Activated naive CD4-positive, alpha-beta T cell treated with anti-CD3 and anti-CD28 coated beads for 36 hours (primary cell): ENCODE measurements at places on chromosomes 3 and 15. TPM values are rescaled to one million over a fixed set of nuclear protein-coding genes. Genes with fewer than 3 reads are reported as not detected.
A peak's percentile ranks its signal among the peaks of the same experiment; 100 is the strongest.

The ABHD10 gene
- 53.1 TPM for total RNA-seq

The PLS1 gene
- 5.4 TPM for total RNA-seq

The SAMMSON gene
- not detected for total RNA-seq

The ZNF385D gene
- total RNA-seq = not detected

The SEC62 gene
- 73.3 TPM for total RNA-seq

The TF gene
- total RNA-seq = 0.07 TPM

The ARHGEF26 gene
- 0.25 TPM for total RNA-seq

The TUSC7 gene
- not detected for total RNA-seq

- H3K27me3 ChIP-seq = no peaks in the 10 kb centered on the region
- no peaks in the 10 kb centered on the region for H3K4me1 ChIP-seq
- H3K27ac ChIP-seq = no peak overlapping the region
- H3K36me3 ChIP-seq = no peaks in the 10 kb centered on the region
- DNase-seq = no peak
These were observed 230.2 kb upstream of the ADAMTS9 start for GRCh38 chr3:64917914-64918453.

GRCh38 chr3:127112796-127113570 lies 79.9 kb upstream of the PRR23E start:
- DNase-seq = no peak
- no peak overlapping the region for H3K4me3 ChIP-seq

GRCh38 chr15:56468401-56468800 lies 3.5 kb upstream of the MNS1 start:
- peaks cover 18% of the 10 kb centered on the region for H3K27me3 ChIP-seq
- H3K27ac ChIP-seq = no peak overlapping the region
- peak; percentile 8 for DNase-seq
- peak overlapping the region; percentile 65 for H3K4me3 ChIP-seq
- H3K4me1 ChIP-seq = peaks cover 23% of the 10 kb centered on the region
- no peaks in the 10 kb centered on the region for H3K36me3 ChIP-seq

DNA sequence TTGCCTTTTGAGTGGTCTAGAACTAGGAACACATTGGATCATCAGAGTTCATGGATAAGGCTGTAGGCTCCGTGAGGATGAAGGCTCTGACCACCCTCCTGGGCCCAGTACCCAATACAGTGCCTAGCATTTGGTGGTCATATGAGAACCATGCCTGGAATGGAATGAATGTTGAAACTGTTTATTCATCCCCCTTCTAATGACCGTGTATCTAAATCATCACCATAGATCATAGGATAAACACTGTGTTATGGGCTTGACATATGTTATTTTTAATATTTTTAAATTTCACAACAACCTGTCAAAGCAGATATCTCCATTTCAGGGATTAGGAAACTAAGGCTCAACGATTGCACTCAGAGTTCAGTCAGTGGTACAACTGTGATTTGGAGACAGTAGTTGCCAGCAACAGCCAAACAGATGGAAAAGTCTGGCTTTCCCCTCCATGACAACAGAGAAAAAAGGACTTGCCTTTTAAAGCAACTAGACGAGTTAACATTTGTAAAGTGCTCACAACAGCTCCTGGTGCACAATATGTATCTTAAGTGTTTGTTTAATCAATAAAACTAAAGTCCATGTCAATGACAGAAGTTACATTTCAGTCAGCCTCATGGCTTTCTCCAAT lies 89.6 kb downstream of the TMEM266 start:
- H3K36me3 ChIP-seq = no peaks in the 10 kb centered on the region
- no peak for DNase-seq
- peaks cover 18% of the 10 kb centered on the region for H3K27me3 ChIP-seq
- no peak overlapping the region for H3K27ac ChIP-seq

DNA sequence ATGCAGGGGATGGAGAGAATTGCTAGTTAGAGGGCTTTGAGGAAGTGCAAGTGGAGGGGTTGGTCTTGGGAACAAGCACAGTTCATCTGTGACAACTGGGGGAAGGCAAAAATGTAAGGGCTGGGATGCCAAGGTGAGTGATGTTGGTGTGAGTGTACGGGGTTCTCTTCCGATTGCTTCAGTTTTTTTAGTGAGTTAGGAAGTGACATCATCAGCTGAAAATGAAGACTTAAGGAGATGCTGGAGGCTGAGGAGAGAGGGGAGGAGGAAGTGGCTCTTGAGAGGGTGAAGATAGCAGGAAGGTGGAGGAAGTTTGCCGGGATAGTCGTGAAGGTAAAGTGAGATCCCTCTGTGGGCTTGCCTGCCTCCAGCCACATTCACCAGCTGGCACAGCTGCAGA lies 12.7 kb downstream of the TICRR start:
- H3K27me3 ChIP-seq = no peaks in the 10 kb centered on the region
- no peak for DNase-seq
- no peak overlapping the region for H3K4me3 ChIP-seq
- H3K4me1 ChIP-seq = no peaks in the 10 kb centered on the region

DNA sequence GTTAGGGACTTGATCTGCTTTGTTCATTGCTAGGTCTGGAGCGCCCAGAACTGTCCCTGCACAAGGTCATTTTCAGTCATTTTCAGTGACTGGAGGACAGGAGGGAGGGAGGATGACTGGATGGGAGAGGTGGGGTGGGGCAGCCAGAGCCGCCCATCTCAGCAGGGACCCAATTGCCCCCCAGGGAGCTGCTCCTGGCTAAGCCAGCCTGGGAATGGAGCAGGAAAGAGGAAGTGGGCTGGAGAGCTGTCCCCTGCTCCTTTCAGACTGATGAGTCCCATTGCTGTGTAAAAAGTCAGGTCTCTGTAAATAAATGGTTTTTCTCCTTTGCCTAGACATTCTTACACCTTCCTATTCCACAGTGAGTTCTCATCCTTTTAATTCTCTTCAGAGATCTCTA lies 98.4 kb upstream of the RAD18 start:
- peaks cover 4% of the 10 kb centered on the region for H3K36me3 ChIP-seq
- no peaks in the 10 kb centered on the region for H3K27me3 ChIP-seq
- no peak overlapping the region for H3K4me3 ChIP-seq
- no peak overlapping the region for H3K27ac ChIP-seq

DNA sequence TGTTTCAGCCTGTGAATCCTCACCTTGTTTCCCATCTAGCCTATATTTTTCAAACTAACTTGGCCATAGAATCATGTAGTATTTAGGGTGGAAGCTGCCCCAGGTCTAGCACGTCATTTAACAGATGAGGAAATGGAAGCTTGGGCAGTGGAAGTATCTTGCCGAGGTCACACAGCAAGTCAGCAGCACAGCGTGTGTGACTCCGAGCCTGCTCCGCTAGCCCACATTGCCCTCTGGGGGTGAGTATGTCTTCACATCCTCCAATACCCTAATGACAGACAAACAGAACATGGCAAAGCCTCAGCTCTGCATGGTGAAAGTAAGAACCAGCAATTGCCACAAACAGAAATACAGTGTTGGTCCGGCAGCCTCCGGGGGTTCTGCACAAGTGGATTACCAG lies 2.2 kb upstream of the CCR5 start:
- peak; percentile 75 for DNase-seq
- H3K4me3 ChIP-seq = no peak overlapping the region
- peaks cover 16% of the 10 kb centered on the region for H3K27me3 ChIP-seq
- no peak overlapping the region for H3K27ac ChIP-seq

DNA sequence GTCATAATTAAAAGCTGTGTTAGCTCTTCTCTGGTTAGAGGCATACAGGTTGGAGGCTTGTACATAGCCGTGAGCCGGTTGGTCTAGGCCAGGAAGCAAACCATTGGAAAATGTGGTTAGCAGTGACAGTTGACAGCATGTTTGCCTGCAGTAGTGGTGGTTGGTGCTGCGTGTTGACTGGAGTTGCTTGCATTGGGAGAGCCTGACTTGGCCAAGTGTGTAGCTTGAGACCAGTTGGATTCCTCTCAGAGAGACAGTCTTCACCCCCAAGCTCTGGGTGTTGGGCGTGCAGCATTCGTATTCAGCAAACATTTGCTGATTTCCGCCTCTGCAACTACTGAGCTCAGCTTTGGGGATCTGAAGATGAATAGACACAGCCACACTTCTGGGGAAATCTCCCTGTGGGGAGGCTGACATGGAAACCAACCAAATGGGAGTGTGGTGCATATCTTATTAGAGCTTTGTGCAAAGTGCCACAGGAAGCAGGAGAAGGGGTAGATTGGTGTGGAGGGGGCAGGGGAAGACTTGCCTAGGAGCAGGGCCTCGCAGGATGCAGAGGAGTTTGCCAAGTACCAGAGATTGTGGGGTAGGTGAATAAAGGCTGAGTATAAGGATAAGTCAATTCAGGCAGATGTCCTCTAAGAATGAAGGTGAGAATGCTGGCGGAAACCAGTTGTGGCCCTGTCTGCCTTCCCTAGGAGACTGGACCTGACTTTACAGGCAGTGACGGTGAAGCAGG lies 83.5 kb downstream of the IGF1R start:
- no peak overlapping the region for H3K4me3 ChIP-seq
- no peaks in the 10 kb centered on the region for H3K27me3 ChIP-seq
- H3K4me1 ChIP-seq = peaks cover 66% of the 10 kb centered on the region
- no peak overlapping the region for H3K27ac ChIP-seq
- no peaks in the 10 kb centered on the region for H3K36me3 ChIP-seq

GRCh38 chr15:72591361-72591760 lies 63.1 kb upstream of the GOLGA6B start:
- no peak overlapping the region for H3K27ac ChIP-seq
- no peaks in the 10 kb centered on the region for H3K4me1 ChIP-seq
- H3K4me3 ChIP-seq = no peak overlapping the region
- no peak for DNase-seq
- H3K27me3 ChIP-seq = no peaks in the 10 kb centered on the region

DNA sequence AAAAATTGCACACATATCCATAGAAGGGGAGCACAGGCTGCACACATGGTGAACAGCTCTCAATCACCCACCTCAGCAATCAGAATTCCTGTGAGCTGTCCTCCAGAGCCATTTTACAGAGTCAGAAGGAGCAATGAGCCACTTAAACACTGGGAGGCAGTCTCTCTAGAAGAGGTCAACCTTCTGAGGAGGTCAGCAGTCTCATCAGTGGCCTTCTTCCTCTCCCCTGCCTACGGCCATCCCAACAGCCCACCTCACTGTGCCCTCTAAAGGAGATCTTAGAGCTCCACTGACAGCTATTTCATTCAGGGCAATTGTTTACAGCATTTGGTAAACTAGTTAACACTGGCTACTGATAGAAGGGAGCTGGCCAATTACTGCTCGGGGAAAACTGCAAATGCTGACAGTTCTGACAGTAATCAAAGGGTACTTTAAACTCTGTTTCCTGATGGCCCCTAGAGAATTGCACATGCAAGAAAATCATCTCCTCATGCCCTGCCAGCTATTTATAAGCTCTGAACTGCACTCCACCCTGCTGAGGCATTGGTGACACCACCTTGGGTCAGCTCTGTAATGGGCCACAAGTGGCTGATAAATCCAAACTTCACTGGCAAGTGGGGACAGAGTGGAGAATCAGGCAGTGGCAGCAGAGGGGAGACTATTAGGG lies 42.1 kb upstream of the TSPAN3 start:
- no peaks in the 10 kb centered on the region for H3K27me3 ChIP-seq
- H3K4me3 ChIP-seq = no peak overlapping the region
- H3K36me3 ChIP-seq = peaks cover 2% of the 10 kb centered on the region
- no peaks in the 10 kb centered on the region for H3K4me1 ChIP-seq
- H3K27ac ChIP-seq = no peak overlapping the region

GRCh38 chr3:42306499-42306898 lies 40.5 kb upstream of the CCK start:
- H3K36me3 ChIP-seq = no peaks in the 10 kb centered on the region
- no peak overlapping the region for H3K4me3 ChIP-seq
- H3K4me1 ChIP-seq = peaks cover 10% of the 10 kb centered on the region
- H3K27me3 ChIP-seq = peaks cover 5% of the 10 kb centered on the region
- peak; percentile 10 for DNase-seq

- H3K4me3 ChIP-seq = no peak overlapping the region
- peak; percentile 69 for DNase-seq
- no peaks in the 10 kb centered on the region for H3K4me1 ChIP-seq
- H3K27ac ChIP-seq = no peak overlapping the region
- no peaks in the 10 kb centered on the region for H3K36me3 ChIP-seq
These were observed 70.3 kb upstream of the PPP2R3A start for GRCh38 chr3:135895106-135895733.

GRCh38 chr3:159824333-159824732 lies 164.3 kb upstream of the IL12A start:
- DNase-seq = no peak
- H3K27ac ChIP-seq = no peak overlapping the region
- peaks cover 9% of the 10 kb centered on the region for H3K27me3 ChIP-seq
- no peak overlapping the region for H3K4me3 ChIP-seq
- H3K36me3 ChIP-seq = no peaks in the 10 kb centered on the region

- no peaks in the 10 kb centered on the region for H3K27me3 ChIP-seq
- DNase-seq = no peak
- H3K27ac ChIP-seq = no peak overlapping the region
- H3K4me3 ChIP-seq = no peak overlapping the region
- H3K4me1 ChIP-seq = no peaks in the 10 kb centered on the region
- H3K36me3 ChIP-seq = peaks cover 30% of the 10 kb centered on the region
These were observed 24.0 kb downstream of the TSEN2 start for GRCh38 chr3:12508291-12508700.

- no peak overlapping the region for H3K4me3 ChIP-seq
- peak; percentile 38 for DNase-seq
- H3K36me3 ChIP-seq = peaks cover 2% of the 10 kb centered on the region
- H3K4me1 ChIP-seq = peaks cover 6% of the 10 kb centered on the region
- no peak overlapping the region for H3K27ac ChIP-seq
These were observed 176.5 kb upstream of the LYSMD4 start for GRCh38 chr15:99909592-99910295.

DNA sequence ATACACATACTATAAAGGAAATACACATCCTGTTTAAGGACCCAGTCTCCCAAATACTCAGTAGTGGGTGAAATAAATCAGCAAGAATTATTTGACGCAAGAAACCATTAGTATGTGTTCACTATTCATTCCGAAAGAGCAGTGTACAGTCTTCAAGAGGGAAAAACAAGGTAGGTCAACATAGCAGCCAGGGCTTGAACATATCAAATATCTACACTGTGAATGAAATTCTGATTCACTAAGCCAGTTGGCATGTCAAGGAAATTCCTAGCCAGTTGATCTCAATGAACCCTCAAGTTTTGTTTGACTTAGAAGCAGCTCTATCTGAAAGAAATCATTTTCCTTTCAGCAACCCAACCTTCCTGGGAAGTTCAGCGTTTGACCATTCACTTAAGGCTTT lies 99.0 kb downstream of the CNTN3 start:
- H3K27me3 ChIP-seq = no peaks in the 10 kb centered on the region
- H3K36me3 ChIP-seq = no peaks in the 10 kb centered on the region
- no peaks in the 10 kb centered on the region for H3K4me1 ChIP-seq
- no peak overlapping the region for H3K4me3 ChIP-seq

- no peaks in the 10 kb centered on the region for H3K27me3 ChIP-seq
- H3K4me3 ChIP-seq = no peak overlapping the region
- no peak for DNase-seq
These were observed 11.3 kb downstream of the UBR1 start for GRCh38 chr15:43094416-43095030.
